DMS 273 treated with DMSO at 0.1 percent for 48 hours (cell line): ENCODE measurements at places on chromosomes 5 and 9.

DNA sequence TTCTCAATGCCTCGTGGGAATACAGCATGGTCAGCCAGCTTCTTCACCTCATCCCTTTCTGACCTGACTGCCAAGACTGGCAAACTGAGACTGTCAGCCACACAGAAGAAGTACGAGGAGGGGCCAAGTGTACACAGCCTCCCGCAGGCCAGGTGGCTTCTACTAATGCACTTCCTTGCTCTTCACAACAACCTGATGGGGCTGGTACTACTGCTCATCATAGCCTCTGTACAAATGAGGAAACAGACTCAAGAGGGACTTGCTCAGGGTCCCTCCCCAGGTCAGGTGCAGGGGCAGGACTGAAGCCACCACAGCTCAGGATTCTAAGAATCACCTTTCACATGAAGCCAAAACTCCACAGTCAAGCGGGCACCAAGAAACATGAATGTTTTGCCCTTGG lies 21.3 kb downstream of the NIPAL4 start:
- no peak for DNase-seq

DNA sequence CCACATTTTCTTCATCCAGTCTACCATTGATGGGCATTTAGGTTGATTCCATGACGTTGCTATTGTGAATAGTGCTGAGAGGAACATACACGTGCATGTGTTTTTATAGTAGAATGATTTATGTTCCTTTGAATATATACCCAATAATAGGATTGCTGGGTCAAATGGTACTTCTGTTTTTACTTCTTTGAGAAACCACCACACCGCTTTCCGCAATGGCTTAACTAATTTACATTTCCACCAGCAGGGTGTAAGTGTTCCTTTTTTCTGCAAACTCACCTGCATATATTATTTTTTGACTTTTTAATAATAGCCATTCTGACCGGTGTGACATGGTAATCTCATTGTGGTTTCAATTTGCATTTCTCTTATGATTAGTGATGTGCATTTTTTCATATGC lies 82.2 kb upstream of the RFX3 start:
- no peak for DNase-seq

- no peak for DNase-seq
Measured at GRCh38 chr5:44875661-44876605, 67.2 kb downstream of the MRPS30 start.

- no peak for DNase-seq
Measured at GRCh38 chr5:5050801-5051200, 89.3 kb upstream of the ADAMTS16 start.

DNA sequence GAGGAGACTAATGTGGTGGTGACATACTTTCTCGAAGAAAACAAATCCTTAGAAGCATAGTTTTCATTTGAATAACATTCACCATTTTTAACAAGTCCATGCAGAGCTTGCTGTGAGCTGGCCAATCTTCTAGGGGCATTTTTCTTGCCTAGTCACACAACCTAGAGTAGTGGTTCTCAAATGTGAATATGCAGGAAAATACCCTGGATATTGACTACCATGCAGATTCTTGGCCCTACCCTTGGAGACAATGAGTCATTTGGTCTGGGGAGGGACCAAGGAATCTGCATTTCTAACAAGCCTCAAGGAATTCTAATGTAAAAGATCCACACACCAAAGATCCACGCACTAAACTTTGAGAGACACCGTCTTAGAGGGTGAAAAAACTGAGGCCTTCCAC lies 23.5 kb downstream of the GDNF start:
- DNase-seq, result no peak

DNA sequence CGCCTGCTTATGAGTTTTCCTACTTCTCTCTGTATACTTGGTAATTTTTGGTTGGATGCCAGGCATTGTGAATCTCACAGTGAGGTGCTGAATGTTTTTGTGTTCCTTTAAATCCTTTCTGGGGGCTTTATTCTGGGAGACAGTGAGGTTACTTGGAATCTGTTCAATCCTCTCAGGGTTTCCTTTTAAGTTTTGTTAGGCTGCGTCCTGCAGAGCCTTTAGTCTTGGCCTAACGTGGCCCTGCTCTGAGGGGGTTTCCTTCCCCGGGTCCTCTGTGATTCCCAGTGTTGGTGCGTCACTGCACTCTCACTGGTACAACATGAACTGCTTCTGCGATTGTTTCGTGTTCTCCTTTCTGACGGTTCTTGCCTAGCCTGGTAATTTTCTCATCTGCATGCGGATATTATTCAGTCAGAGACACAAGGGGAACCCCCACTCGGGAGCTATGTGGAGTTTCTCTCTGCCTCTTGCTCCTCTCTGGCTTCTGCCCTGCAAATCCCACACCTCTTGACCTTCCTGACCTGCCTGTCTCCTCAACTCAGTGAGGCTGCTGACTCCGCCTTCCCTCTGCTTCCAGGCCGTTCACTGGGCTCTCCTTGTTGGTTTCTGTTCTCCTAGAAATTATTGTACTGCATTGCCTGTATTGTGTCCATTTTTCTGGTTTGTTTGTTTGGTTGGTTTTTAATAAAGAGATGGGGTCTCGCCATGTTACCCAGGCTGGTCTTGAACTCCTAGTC lies 128.1 kb downstream of the DAB2IP start:
- DNase-seq, result no peak

DNA sequence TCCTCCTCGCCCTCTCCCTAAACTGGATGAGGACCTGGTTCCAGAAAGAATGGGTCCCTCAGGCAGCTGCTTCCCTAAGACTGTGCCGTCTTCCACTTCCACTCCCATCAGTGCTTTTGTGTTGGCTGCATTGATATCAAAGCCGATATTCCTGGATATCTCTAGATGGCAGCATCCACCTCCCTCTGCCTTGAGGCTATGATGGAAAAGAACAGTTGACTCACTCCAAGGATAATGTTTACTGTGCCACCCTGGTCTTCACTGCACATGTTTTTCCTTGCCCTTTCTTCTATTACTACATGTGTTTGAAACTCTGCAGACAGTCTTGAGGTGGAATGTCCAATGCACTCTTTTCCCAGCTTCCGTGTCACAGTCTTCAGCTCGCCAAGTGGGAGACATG lies 211.6 kb downstream of the MAST4 start:
- peak; percentile 2 for DNase-seq

DNA sequence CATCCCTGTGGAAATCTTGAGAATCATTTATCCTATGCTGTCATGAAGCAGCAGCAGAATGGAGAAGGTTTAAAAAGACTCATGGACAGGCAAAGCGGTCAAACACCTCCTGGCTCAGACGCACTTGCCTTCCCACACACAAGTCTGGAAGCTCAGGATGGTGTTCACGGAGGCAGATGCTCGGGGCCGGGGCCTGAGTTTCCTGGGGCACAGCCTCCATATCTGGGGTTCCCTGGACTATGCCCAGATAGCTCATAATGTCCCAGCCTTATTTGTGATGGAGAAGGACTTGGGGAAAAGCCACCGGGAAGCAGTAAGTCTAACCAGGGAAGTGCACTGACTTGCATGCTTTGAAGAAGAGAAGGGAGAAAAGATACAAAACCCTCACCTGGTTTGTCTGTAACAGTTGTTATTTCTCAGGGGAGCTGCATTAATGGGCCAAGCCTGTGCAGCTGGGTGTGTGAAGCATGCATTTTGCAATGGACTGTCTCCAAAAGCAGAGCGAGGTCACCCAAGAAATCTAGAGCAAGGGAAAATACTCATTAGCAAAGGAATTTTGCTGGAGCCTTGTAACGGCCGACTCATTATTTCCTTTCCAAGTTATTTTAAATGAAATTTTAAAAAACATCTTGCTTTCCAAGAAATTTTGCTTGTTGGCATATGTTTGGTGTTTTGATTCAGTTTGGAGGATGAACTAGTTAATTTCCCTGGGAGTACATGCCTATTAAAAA lies 3.4 kb downstream of the S1PR3 start:
- no peak for DNase-seq

DNA sequence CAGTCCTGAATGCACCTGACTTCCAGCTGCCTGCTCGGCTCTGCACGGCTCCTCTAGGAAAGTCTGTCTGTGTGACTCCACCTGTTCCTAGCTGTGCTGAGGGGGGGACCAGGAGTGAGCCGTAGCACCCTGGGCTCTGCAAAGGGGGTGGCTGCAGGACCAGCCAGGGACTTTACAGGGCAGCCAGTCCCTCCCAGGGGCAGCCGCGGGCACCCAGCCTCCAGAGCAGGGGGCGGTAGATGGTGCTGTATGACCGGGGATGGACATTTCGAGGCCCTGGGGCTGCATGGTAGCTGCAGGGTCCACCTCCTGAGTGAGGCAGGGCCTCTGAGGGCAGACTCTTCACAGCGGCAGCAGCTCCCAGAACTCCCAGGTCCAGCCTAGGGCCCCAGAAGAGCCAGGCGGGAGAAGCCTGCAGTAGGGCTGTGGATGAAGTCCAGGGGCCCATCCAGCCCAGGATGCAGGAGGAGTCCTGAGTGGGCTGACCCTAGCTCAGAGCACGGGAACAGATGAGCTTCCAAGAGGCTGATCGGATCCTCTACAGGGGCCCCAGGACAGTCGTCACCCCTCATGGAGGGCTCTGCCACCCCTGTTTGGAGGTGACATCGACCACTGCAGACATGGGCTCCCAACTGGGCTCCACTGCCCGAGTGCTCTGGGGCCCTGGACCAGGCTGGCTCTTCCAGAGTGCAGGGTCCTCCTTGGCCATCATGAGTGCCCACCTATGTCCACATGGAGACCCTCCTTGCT lies 105.4 kb downstream of the ZNF354C start:
- no peak for DNase-seq

- DNase-seq, result no peak
Measured at GRCh38 chr5:67361932-67362729, 165.5 kb upstream of the CD180 start.

- DNase-seq, result no peak
Measured at GRCh38 chr9:109560470-109561132, 62.5 kb upstream of the PTPN3 start.

GRCh38 chr5:171693412-171693811 lies 92.2 kb upstream of the SMIM23 start:
- DNase-seq, result no peak

GRCh38 chr9:90795084-90795483 lies 6.5 kb upstream of the SYK start:
- no peak for DNase-seq

DNA sequence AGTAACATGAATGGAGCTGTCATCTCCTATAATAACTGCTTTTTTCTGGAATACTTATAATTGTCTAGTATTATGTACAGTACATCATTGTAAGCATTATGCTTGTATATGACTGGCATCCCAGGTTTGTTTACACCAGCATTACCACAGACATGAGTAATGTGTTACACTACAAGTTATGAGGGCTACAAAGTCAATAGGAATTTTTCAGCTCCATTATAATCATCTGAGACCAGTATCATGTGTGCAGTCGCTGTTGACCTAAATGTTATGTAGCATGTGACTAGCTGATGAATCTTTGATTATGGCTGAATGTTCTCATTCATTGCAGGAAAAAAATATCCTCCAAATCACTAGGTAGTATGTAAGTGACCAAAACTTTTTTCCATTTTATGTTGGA lies 2.2 kb downstream of the ZCCHC9 start:
- DNase-seq, result no peak

GRCh38 chr5:95731571-95732554 lies 727 bp downstream of the RHOBTB3 start:
- no peak for DNase-seq

- no peak for DNase-seq
Measured at GRCh38 chr5:168881427-168882149, 302.4 kb upstream of the PANK3 start.

DNA sequence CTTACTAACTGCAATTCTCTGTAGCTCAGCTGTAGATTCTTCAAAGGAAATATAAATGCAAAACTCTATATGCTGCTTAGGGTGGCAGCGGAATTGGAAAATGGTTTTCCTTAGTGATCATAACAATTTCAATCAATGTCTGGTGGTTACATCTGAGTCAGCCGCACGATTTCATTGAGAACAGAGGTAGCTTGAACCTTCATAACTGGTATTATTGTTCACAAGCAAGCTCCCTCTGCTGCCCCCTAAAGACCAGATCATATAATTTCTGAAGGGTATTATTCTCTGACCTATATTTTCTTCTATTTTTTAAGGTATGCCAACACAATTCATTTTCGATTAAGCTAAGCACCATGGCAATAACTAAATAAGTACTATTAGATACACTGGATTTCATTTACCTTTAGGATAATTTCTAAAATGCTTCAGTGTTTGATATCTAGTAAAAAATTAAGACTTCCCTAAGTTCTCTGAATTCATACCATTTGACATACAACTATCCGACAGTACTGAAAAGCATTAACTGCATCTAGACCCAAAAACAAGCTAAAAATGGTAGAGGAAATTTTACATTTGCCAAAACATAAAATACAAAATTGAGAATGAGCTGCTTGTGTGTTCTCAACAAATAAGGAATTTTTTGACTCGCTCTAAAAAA lies 181.1 kb upstream of the SPEF2 start:
- peak; percentile 4 for DNase-seq

DNA sequence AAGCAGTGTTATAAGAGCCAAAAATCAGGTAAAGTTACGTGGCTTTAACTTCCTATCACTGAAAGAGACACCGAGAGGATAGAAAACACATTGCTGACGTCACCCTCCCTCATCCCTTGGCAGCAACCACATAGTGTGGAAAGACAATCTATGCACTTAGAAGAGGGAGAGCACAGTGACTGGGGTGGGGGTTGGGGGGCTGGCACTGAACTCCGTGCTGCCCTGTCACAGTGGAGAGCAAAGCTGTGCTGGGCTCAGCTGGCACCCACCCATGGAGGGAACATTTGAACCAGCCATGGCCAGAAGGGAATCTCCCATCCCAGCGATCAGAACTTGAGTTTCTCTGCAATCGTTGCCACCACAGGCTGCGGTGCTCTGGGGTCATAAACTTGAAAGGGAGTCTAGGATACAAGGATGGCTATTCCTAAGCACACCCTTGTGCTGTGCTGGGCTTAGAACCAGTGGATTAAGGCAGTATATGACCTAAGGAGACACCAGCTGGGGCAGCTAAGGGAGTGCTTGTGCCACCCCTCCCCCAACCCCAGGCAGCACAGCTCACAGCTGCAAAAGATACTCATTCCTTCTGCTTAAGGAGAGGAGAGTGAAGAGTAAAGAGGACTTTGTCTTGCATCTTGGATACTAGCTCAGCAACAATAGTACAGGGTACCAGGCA lies 73.4 kb downstream of the KIAA0825 start:
- no peak for DNase-seq
